ENCODE measurements at places on chromosomes 4 and X. TPM values are rescaled to one million over a fixed set of nuclear protein-coding genes. Genes with fewer than 3 reads are reported as not detected.
A peak's percentile ranks its signal among the peaks of the same experiment; 100 is the strongest.

Gene MGAT4D
- total RNA-seq, result not detected

Gene NOX1
- not detected for total RNA-seq

- H3K4me1 ChIP-seq, result no peaks in the 10 kb centered on the region
- no peaks in the 10 kb centered on the region for H3K36me3 ChIP-seq
- no peaks in the 10 kb centered on the region for H3K27me3 ChIP-seq
- no peak for DNase-seq
- H3K27ac ChIP-seq, result no peak overlapping the region
Measured at GRCh38 chr4:100826808-100827548, 309.2 kb upstream of the EMCN start.

GRCh38 chr4:123995936-123996335, 599.3 kb downstream of the SPRY1 start:
- no peak for DNase-seq
- H3K4me1 ChIP-seq, result no peaks in the 10 kb centered on the region
- H3K27me3 ChIP-seq, result no peaks in the 10 kb centered on the region
- no peaks in the 10 kb centered on the region for H3K36me3 ChIP-seq
- no peak overlapping the region for H3K4me3 ChIP-seq

- no peak for DNase-seq
- no peaks in the 10 kb centered on the region for H3K36me3 ChIP-seq
- H3K27ac ChIP-seq, result no peak overlapping the region
- H3K4me3 ChIP-seq, result no peak overlapping the region
- H3K4me1 ChIP-seq, result no peaks in the 10 kb centered on the region
- H3K27me3 ChIP-seq, result peaks cover 3% of the 10 kb centered on the region
Measured at GRCh38 chr4:108384544-108384943, 215.8 kb upstream of the LEF1 start.

- H3K36me3 ChIP-seq, result no peaks in the 10 kb centered on the region
- H3K4me3 ChIP-seq, result no peak overlapping the region
- no peak for DNase-seq
- no peak overlapping the region for H3K27ac ChIP-seq
Measured at GRCh38 chr4:181438641-181439040, 804.6 kb upstream of the TENM3 start.

DNA sequence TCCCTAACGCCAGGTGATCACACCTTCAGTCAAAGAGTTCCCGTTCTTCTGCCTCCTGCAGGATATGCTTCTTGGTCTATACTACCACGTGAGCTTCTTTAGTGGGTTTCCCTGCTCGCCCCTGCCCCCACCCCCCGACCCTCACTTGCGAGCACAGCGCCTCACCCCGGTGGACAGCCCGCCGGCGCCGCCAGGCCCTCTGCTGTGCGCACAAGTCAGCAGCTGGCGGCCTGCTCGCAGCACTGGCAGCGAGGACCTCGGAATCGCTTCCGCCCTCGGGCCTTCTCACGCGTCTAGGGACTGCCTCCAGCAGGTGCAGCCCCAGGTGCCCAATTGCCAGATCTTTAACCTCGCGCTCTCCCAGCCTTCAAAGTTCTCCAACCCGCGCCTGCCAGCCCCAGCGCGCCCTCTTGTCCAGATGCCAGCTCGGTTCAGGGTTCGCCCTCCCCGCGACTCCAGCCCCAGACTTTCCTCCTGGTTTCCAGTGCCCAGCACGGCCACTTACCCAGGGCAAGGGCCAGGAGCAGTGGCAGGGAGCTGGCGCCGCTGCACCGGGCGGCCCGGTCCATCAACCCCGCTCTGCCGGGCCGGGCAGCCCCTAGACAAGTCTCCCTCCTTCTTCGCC, 454 bp downstream of the BTC start:
- H3K27ac ChIP-seq, result peak overlapping the region; percentile 46
- H3K4me3 ChIP-seq, result peak overlapping the region; percentile 50
- no peaks in the 10 kb centered on the region for H3K27me3 ChIP-seq
- no peaks in the 10 kb centered on the region for H3K4me1 ChIP-seq

GRCh38 chr4:185115827-185116232, 27.2 kb upstream of the SLC25A4 start:
- no peaks in the 10 kb centered on the region for H3K36me3 ChIP-seq
- DNase-seq, result peak; percentile 72
- no peaks in the 10 kb centered on the region for H3K27me3 ChIP-seq
- no peaks in the 10 kb centered on the region for H3K4me1 ChIP-seq
- no peak overlapping the region for H3K4me3 ChIP-seq
- peak overlapping the region; percentile 48 for H3K27ac ChIP-seq
